Vagina (tissue), 2 donors: ENCODE measurements at places on chromosomes 4 and X.

DNA sequence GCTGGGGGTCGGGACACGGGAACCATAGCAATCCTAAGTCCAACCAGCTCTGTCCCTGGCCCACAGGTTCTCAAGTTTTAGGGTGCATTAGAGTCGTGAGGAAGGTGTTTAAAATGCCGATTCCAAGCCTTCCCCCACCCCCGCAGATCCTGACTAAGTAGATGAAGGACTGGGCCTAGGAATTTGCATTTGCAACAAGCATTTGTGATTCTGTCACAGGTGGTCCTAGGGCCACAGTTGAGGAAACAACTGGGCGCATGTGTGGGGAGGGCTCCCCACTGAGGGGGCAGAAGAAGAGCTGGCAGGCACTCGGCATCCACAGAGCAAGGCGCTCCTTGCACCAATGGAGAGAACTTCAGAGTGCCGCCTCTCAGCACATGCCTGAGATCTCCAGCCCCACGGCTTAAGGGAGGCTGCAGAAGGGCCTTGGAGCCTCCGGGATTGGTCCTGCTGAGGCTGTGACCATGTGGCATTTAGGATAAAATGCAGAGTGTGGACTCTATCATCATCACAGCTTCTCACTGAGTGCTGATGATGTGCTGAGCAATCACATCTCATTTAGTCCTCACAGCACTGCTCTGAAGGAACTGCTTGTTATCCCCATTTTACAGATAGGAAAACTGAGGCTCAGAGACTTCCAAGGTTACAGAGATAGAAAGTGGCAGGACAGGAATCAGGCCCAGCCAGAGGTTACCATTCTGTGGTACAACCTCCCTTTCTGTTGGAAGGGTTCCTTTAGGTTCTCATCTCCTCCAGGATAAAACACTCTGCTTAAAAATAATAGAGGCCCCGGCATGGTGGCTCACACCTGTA lies 16.7 kb downstream of the SEL1L3 start:
- no peaks in the 10 kb centered on the region for H3K4me1 ChIP-seq
- no peak overlapping the region for H3K4me3 ChIP-seq
- no peak for DNase-seq
- H3K27me3 ChIP-seq: no peaks in the 10 kb centered on the region
- H3K27ac ChIP-seq: no peak overlapping the region

GRCh38 chrX:13285229-13285628 lies 34.6 kb downstream of the ATXN3L start:
- H3K27me3 ChIP-seq: no peaks in the 10 kb centered on the region
- no peaks in the 10 kb centered on the region for H3K36me3 ChIP-seq

GRCh38 chr4:24840362-24840761 lies 45.0 kb downstream of the SOD3 start:
- H3K27me3 ChIP-seq: no peaks in the 10 kb centered on the region
- H3K4me3 ChIP-seq: no peak overlapping the region
- no peaks in the 10 kb centered on the region for H3K36me3 ChIP-seq
- H3K27ac ChIP-seq: no peak overlapping the region

- DNase-seq: no peak
- H3K36me3 ChIP-seq: no peaks in the 10 kb centered on the region
- no peak overlapping the region for H3K27ac ChIP-seq
- H3K4me3 ChIP-seq: no peak overlapping the region
- H3K4me1 ChIP-seq: no peaks in the 10 kb centered on the region
- H3K27me3 ChIP-seq: no peaks in the 10 kb centered on the region
Measured at GRCh38 chr4:174561560-174561959, 39.3 kb upstream of the HPGD start.

DNA sequence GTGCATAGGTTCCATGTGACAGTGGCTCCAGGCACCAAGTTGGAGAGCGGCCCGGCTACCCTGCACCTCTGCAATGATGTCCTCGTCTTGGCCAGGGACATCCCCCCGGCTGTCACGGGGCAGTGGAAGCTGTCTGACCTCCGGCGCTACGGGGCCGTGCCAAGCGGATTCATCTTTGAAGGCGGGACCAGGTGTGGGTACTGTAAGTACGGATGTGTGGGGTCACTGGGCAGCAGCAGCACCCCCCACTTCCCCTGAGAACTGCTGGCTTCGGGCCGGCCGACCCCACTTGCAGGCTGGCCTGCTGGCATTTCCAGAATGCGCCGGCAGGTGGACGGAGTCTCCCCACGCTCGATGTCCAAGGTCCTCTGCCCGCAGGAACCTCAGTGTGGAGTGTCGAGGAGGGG lies 13.2 kb downstream of the DOK7 start:
- H3K27ac ChIP-seq: no peak overlapping the region
- no peaks in the 10 kb centered on the region for H3K4me1 ChIP-seq
- no peaks in the 10 kb centered on the region for H3K27me3 ChIP-seq
- no peak overlapping the region for H3K4me3 ChIP-seq

GRCh38 chr4:156619154-156619934 lies 352.3 kb downstream of the PDGFC start:
- no peaks in the 10 kb centered on the region for H3K27me3 ChIP-seq
- no peaks in the 10 kb centered on the region for H3K4me1 ChIP-seq
- H3K36me3 ChIP-seq: no peaks in the 10 kb centered on the region
- no peak overlapping the region for H3K4me3 ChIP-seq
- H3K27ac ChIP-seq: no peak overlapping the region

- H3K27me3 ChIP-seq: no peaks in the 10 kb centered on the region
- no peaks in the 10 kb centered on the region for H3K4me1 ChIP-seq
- no peak overlapping the region for H3K4me3 ChIP-seq
- H3K27ac ChIP-seq: no peak overlapping the region
- no peaks in the 10 kb centered on the region for H3K36me3 ChIP-seq
- DNase-seq: no peak
Measured at GRCh38 chr4:4361883-4362282, 25.0 kb upstream of the NSG1 start.

DNA sequence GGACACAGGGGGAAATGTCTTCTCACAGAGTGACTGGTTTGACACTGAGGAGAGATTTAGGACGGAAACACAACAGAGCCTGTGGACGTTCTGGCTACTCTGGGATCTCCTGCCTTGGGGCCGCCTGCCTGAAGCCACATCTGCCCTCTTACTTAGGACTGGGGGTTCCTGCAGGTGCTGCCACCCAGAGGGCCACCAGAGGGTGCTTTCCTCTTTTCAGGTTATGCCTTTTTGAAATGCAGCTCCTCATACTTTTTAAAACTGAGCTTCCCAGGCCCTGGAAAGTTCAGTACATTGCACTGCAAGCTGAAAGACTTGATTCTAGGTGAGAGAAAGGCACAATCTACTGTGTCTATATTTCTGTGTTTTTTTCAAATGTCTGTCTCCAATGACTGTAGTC lies 92.2 kb upstream of the PGRMC2 start:
- peaks cover 20% of the 10 kb centered on the region for H3K4me1 ChIP-seq
- no peaks in the 10 kb centered on the region for H3K27me3 ChIP-seq
- no peak overlapping the region for H3K27ac ChIP-seq
- H3K4me3 ChIP-seq: no peak overlapping the region
- DNase-seq: no peak

- H3K27me3 ChIP-seq: no peaks in the 10 kb centered on the region
- no peaks in the 10 kb centered on the region for H3K36me3 ChIP-seq
- H3K4me1 ChIP-seq: peaks cover 21% of the 10 kb centered on the region
- peak overlapping the region; percentile 66 for H3K4me3 ChIP-seq
- H3K27ac ChIP-seq: peak overlapping the region; percentile 55
Measured at GRCh38 chr4:173530326-173531085, 477 bp upstream of the HAND2 start.

DNA sequence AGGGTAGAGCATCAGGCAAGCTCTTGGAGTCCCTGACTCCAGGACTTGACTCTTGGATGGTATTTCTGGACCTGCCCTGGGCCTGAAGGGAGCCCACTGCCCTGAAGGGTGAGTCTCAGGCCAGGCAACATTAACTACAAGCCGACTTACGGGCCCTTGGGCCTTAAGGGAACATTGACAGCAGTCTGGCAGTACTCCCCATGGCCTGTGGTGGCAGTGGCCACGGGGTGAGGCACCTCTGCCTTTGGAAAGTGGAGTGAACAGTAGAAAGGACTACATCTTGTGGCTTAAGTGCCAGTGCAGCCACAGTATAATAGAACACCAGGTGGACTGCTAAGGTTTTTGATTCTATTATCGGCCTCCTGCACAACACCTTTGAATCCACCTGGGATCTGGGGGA lies 36.3 kb downstream of the SH3BGRL start:
- no peaks in the 10 kb centered on the region for H3K27me3 ChIP-seq
- no peaks in the 10 kb centered on the region for H3K36me3 ChIP-seq
- no peak overlapping the region for H3K27ac ChIP-seq
- H3K4me3 ChIP-seq: no peak overlapping the region

GRCh38 chr4:6942238-6942800 lies 32.7 kb downstream of the TBC1D14 start:
- H3K4me1 ChIP-seq: peaks cover 43% of the 10 kb centered on the region
- H3K27me3 ChIP-seq: no peaks in the 10 kb centered on the region
- no peaks in the 10 kb centered on the region for H3K36me3 ChIP-seq
- H3K4me3 ChIP-seq: no peak overlapping the region

DNA sequence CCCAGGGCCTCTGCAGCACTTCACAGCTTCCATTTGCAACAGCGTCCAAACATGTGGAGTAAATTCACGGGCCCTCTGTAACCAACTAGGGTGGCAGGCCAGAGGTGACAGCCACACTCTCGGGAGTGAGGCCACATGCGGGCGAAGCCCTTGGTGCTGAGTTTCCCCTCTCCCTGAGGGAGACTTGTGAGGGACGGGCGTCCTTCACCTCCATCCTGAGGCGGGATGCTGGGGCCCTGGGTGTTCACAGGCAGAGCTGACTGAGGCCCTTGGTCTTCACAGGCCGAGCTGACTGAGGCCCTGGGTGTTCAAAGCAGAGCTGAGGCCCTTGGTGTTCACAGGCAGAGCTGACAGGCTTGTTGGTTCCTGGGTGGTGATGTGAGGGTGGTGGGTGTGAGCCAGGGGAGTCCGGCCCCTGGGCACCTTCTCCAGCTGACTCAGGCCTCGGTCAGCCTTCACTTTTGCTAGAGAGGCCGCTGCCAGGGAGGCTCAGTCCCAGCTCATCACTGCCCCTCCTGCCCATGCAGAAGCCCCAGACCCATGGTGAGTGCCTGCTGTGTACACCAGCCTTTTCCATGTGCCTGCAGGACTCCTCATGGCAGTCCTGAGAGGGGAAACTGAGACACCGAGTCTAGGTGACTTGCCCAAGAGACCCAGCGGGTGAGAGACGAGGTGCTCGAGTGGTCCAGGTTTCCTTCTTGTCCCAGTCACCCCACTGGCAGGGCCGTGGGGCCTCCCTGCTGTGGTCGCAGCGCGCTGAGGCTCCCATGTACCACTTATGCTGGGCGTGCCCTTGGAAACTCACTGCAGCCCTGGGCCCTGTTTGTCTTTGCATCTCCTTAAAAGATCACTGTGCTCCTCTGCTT lies 8.5 kb downstream of the WFS1 start:
- DNase-seq: no peak
- no peaks in the 10 kb centered on the region for H3K27me3 ChIP-seq
- H3K4me3 ChIP-seq: no peak overlapping the region
- peaks cover 5% of the 10 kb centered on the region for H3K36me3 ChIP-seq
- peaks cover 98% of the 10 kb centered on the region for H3K4me1 ChIP-seq
- H3K27ac ChIP-seq: peak overlapping the region; percentile 73

DNA sequence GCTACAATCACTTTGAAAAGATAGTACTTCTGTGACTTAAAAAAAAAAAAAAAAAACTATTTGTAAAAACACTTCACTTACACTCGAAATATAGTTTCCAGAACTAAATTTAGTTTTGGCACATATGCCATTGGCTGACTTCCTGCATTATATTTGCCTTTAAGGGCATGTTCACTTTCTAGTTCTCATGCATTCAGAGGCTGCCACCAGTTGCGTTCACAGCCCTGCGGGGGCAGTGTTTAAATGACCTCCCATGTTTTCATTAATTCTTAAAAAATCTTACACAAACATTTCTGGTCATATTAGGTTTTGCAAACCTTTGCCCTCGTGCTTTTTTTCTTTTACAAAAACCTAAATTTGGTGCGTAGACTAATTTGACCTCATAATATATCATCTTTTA lies 12.4 kb upstream of the ARHGAP6 start:
- no peak overlapping the region for H3K4me3 ChIP-seq
- no peaks in the 10 kb centered on the region for H3K36me3 ChIP-seq
- no peaks in the 10 kb centered on the region for H3K4me1 ChIP-seq
- no peak overlapping the region for H3K27ac ChIP-seq

- no peak for DNase-seq
- H3K36me3 ChIP-seq: no peaks in the 10 kb centered on the region
- no peaks in the 10 kb centered on the region for H3K27me3 ChIP-seq
- no peak overlapping the region for H3K4me3 ChIP-seq
- H3K27ac ChIP-seq: no peak overlapping the region
- H3K4me1 ChIP-seq: no peaks in the 10 kb centered on the region
Measured at GRCh38 chr4:95158626-95159025, 390.1 kb downstream of the UNC5C start.

DNA sequence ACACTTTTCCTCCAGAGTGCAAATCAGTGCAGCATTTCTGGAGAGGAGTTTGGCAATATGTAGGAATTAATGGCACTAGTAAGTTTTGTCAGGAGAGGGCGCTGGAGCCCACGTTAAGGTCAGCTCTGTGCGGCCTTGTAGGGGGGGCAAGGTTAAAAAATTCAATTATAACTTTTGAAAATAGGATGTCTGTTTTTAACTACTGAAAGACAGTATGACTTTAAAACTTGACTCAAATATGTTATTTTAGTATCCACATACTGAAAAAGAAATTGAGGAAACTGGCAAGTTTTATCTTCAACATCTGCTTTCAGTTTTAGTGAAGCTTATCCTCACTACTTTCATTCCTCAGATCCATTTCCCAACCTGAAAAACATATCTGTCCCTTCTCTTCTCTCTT lies 30.9 kb upstream of the HSD17B13 start:
- H3K4me1 ChIP-seq: peaks cover 9% of the 10 kb centered on the region
- H3K27me3 ChIP-seq: no peaks in the 10 kb centered on the region
- no peaks in the 10 kb centered on the region for H3K36me3 ChIP-seq
- DNase-seq: no peak
- H3K27ac ChIP-seq: peak overlapping the region; percentile 81

GRCh38 chr4:189285377-189285776 lies 655.3 kb upstream of the FRG1 start:
- no peak for DNase-seq
- H3K36me3 ChIP-seq: no peaks in the 10 kb centered on the region
- no peaks in the 10 kb centered on the region for H3K27me3 ChIP-seq
- no peaks in the 10 kb centered on the region for H3K4me1 ChIP-seq
- H3K4me3 ChIP-seq: no peak overlapping the region

DNA sequence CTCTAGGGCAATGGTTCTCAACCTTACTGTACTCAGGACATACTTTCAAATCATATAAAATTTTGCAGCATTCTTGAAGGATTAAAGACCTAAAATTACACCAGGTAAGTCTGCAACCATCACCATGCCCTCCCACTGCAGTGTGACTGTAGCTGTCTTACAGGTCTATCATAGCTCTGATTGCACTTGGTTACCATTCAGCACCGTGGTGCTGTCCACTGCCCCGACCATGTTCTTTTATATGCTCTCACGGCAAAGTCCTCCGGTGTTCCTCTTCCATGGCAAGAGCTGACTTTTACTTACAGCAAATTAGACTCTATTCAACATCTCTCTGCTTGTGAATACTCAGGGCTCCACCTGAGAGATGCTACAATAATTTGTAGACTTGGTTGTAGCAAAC lies 11.5 kb downstream of the CRMP1 start:
- H3K4me3 ChIP-seq: no peak overlapping the region
- DNase-seq: no peak
- no peaks in the 10 kb centered on the region for H3K4me1 ChIP-seq
- no peaks in the 10 kb centered on the region for H3K36me3 ChIP-seq
- no peaks in the 10 kb centered on the region for H3K27me3 ChIP-seq
